ENCODE measurements at places on chromosomes 16 and 17.

DNA sequence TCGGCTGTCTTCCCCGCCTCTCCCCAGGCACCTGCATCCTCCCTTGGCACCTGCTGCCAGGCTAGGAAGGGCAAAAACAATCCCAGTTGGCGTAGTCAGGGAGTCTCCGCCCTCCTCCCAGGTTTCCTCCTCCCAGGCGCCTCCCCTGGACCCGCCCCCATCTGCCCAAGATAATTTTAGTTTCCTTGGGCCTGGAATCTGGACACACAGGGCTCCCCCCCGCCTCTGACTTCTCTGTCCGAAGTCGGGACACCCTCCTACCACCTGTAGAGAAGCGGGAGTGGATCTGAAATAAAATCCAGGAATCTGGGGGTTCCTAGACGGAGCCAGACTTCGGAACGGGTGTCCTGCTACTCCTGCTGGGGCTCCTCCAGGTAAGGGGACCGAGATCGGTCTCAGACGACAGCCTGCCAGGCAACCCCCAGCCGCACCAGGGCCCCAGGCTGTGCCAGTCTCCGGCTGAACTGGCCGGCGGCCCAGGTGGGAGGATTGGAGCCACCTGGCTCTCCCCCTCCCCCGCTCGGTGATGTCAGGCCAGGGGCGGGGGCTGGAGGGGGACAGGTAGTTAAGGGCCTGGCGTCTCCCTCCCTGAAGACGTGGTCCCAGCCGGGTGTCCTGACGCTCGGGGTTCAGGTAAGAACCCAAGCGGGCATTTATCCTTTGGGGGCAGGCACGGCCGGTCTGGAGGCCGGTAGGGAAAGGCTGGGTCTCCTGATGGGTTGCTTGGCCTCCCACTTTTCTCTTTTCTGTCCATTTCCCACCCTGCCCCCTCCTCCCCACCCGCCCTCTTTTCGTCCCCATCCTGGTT lies at the start of gene GRB7:
Gene GRB7, plus strand, starts transcription at position 179 of the 808 bp plus-strand sequence. CDS start 4,364 bp downstream, outside the sequence.
- DNase-seq: no peak

- DNase-seq: peak; percentile 41
Observed at GRCh38 chr17:82023447-82024241, 539 bp downstream of the LRRC45 start.

- peak; percentile 69 for DNase-seq
Observed at GRCh38 chr17:8041249-8041928, 2.5 kb downstream of the ALOX15B start.

DNA sequence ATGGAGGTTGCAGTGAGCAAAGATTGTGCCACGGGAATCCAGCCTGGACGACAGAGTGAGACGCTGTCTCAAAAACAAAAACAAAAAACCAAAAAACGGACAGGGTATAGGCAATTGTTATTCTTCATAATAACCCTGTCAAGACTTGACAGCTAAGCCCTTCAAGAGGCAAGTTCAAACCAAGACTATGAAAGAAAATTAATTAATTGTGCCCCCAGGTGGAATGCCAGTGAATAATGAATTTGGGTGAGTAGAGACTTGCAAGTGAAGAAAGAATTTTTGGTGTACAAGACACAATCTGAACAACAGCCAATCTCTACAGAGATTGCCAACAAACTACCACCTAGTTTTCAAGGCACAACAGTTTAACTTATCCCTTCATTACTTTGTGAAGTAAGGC lies 6.3 kb downstream of the RFWD3 start:
- no peak for DNase-seq

- no peak for DNase-seq
Observed at GRCh38 chr16:20818929-20819585, 12.7 kb downstream of the REXO5 start.

GRCh38 chr17:61837175-61838051 lies 25.9 kb downstream of the BRIP1 start:
- peak; percentile 77 for DNase-seq

DNA sequence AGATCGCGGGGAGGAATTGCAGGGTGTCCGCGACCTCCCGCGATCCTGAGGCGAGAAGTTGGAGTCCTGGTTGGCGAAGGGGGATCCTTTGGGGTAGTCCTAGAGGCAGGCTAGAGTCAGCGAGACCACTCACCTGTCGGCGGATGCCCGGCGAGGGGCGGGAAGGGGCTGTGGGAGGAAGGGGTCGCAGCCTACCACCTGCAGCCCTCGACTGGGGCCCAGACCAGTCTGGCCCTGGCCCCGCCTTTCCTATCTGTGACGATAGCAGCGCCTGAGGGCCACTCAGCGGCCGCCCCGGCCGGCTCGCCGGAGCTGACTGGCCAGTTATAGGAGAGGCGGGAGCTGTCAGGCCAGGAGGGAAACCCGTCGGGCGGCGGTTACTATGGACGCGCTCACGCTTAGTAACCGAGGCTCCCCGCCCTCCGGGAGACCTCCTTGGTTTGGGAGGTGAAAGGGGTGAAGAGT lies at the start of gene TEKT3:
Gene TEKT3, minus strand, starts transcription at position 213 of the 465 bp plus-strand sequence. CDS start 10,012 bp downstream, outside the sequence.
- DNase-seq: no peak

DNA sequence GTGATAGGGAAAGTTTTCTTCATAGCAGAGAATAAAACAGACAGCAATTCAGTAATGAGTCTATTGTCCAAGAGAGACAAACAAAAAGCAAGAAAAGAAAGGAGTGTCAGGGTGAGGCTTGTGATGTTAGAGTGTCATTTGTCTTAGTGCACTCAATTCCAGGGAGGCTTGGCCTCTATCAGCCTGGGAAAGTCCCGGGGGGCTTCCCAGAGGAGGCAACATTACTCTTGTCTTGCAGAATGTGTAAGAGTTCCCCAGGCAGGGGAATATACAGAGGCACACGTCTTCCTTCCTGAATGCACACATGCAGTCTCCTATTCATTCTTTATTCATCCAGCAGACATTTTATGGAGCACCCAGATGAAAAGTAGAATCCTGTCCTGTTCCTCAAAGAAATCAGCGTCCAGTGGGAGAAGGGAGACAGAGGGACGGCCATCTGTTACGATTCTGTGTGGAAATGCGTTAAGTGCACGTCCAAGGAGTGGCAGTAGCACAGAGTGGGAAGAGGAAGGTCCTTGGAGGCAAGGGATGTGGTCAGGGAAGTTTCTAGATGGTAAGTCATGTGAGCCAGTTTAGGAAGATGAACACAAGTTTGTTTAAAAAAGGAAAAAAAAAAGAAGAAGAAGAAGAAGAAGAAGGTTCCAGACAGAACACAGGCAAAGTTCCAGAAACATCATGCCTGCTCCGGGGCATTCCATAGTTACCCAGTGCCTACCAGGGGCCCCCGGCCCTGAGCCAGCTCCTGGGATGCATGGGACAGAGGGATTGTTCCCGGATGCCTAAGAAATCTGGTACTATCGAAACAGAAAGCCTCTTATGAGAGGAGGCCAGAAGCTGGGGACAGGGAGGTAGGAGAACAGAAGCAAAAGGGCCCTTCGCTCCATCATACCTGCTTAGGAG lies 21.1 kb downstream of the CACNG4 start:
- DNase-seq: peak; percentile 72

- DNase-seq: no peak
Observed at GRCh38 chr17:343211-343610, 9.4 kb downstream of the RPH3AL start.

DNA sequence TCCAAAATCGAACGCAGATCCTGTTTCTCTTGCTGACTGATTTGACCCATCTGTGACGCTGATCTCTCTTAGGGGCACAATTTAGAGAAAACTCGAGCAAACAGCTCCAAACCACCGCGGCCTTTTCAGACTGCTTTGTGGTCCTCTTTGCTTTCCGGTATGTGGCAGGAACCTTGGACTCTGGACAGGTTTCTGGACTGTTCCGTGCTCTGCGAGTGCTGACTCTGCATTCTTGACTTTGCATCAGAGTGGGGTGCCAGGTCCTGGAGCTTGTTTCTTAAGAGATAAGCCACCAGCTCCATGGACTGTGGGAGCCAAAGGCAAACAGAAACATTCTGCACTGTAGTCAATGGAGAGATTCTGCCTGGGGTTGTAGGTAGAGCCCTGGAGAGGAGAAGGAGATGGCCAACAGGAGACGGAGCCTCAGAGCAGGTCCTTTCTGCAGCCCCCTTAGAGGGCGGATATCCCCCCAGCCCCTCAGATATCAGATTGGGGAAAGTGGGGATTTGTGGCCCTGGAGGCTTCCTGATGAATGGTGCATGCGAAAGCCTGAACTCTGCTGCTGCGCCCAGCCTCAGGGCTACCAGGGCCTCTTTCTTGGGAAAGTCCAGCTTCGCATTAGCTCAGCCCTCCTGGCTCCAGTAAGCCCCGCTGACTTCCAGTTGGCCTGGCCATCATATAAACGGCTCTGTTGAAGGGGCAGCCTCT lies 65.6 kb downstream of the WIPI1 start:
- DNase-seq: no peak

DNA sequence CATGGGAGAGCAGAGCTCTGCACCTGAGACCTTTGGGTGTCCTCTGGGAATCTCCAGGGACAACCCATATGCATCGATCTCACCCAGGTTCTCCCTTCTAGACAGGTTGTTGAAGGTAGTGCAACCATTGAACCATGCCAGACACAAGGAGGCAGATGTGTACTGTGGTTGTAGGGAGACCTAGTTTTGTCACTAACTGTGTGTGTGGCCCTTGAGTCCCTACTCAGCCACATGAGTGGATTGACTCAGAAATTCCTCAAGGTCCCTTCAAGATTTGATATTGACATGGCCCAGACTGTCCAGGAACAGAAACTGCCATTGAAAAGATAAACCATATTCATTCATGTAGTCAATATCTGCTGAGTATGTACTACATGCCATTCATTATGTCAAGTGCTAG lies 396.4 kb upstream of the CCL2 start:
- peak; percentile 5 for DNase-seq

GRCh38 chr16:10490141-10490540 lies 90.3 kb downstream of the EMP2 start:
- DNase-seq: no peak

- no peak for DNase-seq
Observed at GRCh38 chr16:85366031-85366763, 246.9 kb upstream of the GSE1 start.

GRCh38 chr17:48997827-48998586 lies 822 bp downstream of the IGF2BP1 start:
- DNase-seq: no peak

- no peak for DNase-seq
Observed at GRCh38 chr16:3689731-3690130, 27.6 kb downstream of the TRAP1 start.

- peak; percentile 24 for DNase-seq
Observed at GRCh38 chr16:4572715-4573114, 16.6 kb downstream of the C16orf96 start.

GRCh38 chr16:8729779-8730334 lies 55.4 kb downstream of the ABAT start:
- peak; percentile 3 for DNase-seq

- DNase-seq: no peak
Observed at GRCh38 chr16:4675864-4676786, 17.2 kb upstream of the NUDT16L1 start.

GRCh38 chr17:2755891-2756724 lies 6.7 kb upstream of the CCDC92B start:
- DNase-seq: no peak

DNA sequence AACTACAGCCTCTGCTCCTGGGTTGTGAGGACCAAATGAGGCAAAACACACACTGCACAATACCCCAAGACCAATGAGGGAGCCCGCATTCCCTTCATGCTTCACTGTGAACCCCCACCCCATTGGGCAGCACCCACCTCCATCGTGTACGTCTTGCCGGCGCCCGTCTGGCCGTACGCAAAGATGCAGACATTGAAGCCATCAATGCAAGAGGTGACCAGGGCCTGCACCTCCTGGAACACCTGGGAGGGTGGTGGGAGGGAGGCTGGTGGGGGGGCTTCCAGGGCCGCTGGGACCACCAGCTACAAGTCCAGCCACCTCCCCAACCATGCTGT lies 28.4 kb downstream of the KATNB1 start:
- no peak for DNase-seq

DNA sequence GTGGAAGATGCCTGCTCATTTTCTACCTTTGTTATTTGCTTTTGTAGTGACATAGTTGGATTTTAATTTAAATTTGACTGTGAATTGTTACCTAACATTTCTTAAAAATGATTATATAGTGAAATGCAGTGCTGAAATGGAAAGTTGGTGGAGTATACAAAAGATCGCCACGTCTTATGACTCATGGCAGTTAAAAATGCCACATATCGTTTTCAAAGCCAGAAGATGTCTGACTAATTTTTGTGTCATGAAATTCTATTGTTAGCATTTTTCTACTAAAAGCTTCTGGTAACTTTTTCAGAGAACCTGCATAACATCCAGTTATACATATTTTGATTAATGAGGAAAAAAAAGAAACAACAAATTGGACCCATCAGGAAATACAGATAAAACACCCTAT lies 20.6 kb downstream of the MAP2K4 start:
- DNase-seq: no peak

- DNase-seq: no peak
Observed at GRCh38 chr17:1930337-1930645, 94.8 kb downstream of the RTN4RL1 start.

GRCh38 chr16:18018376-18018775 lies 318.2 kb downstream of the NPIPA8 start:
- no peak for DNase-seq

GRCh38 chr17:10144456-10144855 lies 54.0 kb downstream of the GAS7 start:
- DNase-seq: no peak

GRCh38 chr17:60161598-60162330 lies 12.0 kb downstream of the CA4 start:
- DNase-seq: no peak

GRCh38 chr17:76641501-76641900 lies 2.1 kb downstream of the ST6GALNAC1 start:
- DNase-seq: peak; percentile 25

GRCh38 chr16:74070237-74070636 lies 226.4 kb upstream of the PSMD7 start:
- no peak for DNase-seq

DNA sequence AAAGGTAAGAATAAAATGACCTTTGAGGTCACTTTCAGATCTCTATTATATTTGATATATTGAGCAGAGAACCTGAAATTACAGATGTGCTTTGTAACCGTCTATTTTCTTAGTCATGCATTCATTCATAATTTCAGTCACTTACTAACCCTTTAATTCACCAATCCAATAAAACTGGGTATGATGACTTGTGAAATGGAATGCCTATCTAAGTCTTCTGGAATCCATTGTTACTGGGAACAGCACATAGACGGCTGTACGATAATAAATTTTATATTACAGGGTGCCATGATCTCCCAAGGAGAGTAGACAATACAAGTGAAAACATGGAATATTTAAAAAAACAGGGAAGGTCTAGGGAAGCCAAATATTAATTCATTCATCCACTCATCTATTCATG lies 22.9 kb downstream of the CDH11 start:
- DNase-seq: no peak

Measured in GM12865 (cell line).